ENCODE measurements at places on chromosomes 7 and 10. TPM values are rescaled to one million over a fixed set of nuclear protein-coding genes. Genes with fewer than 3 reads are reported as not detected.

GRCh38 chr10:1086787-1087186 lies 30.6 kb downstream of the WDR37 start:
- DNase-seq: no peak
- H3K36me3 ChIP-seq: peaks cover 28% of the 10 kb centered on the region
- H3K4me3 ChIP-seq: no peak overlapping the region

- DNase-seq: no peak
- no peak overlapping the region for H3K4me3 ChIP-seq
- no peaks in the 10 kb centered on the region for H3K27me3 ChIP-seq
- H3K27ac ChIP-seq: no peak overlapping the region
- no peaks in the 10 kb centered on the region for H3K36me3 ChIP-seq
- H3K4me1 ChIP-seq: no peaks in the 10 kb centered on the region
Observed at GRCh38 chr7:32108651-32109050, 38.4 kb upstream of the PDE1C start.

GRCh38 chr7:159000859-159001435 lies 143.7 kb downstream of the VIPR2 start:
- peaks cover 10% of the 10 kb centered on the region for H3K27me3 ChIP-seq
- no peak for DNase-seq
- no peak overlapping the region for H3K27ac ChIP-seq

GRCh38 chr7:135803143-135803542 lies 54.5 kb upstream of the FAM180A start:
- no peaks in the 10 kb centered on the region for H3K36me3 ChIP-seq
- H3K27ac ChIP-seq: no peak overlapping the region
- H3K27me3 ChIP-seq: no peaks in the 10 kb centered on the region
- no peak overlapping the region for H3K4me3 ChIP-seq
- peaks cover 2% of the 10 kb centered on the region for H3K4me1 ChIP-seq

- H3K27ac ChIP-seq: no peak overlapping the region
- H3K4me3 ChIP-seq: no peak overlapping the region
- peaks cover 9% of the 10 kb centered on the region for H3K4me1 ChIP-seq
- no peaks in the 10 kb centered on the region for H3K36me3 ChIP-seq
- H3K27me3 ChIP-seq: no peaks in the 10 kb centered on the region
Observed at GRCh38 chr10:71605263-71605962, 114.2 kb downstream of the C10orf105 start.

DNA sequence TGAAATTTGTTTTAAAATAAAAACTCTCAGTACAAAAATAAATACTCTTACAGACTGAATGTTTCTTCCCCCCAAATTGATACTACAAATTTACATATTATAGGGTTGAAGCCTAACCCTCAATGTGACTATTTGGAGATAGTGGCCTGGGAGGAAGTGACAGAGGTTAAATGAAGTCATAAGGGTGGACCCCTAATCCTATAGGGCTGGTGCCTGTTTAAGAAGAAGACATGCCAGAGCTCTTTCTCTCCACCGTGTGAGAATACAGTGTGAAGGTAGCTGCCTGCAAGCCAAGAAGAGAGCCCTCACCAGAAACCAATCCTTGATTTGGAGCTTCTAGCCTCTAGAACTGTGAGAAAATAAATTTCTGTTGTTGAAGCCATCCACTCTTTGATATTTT lies 67.6 kb downstream of the MCU start:
- DNase-seq: no peak
- no peaks in the 10 kb centered on the region for H3K36me3 ChIP-seq
- no peak overlapping the region for H3K4me3 ChIP-seq
- no peaks in the 10 kb centered on the region for H3K27me3 ChIP-seq

- no peaks in the 10 kb centered on the region for H3K27me3 ChIP-seq
- DNase-seq: no peak
- no peak overlapping the region for H3K4me3 ChIP-seq
- H3K27ac ChIP-seq: no peak overlapping the region
Observed at GRCh38 chr10:70331486-70332268, 47.9 kb upstream of the NPFFR1 start.

DNA sequence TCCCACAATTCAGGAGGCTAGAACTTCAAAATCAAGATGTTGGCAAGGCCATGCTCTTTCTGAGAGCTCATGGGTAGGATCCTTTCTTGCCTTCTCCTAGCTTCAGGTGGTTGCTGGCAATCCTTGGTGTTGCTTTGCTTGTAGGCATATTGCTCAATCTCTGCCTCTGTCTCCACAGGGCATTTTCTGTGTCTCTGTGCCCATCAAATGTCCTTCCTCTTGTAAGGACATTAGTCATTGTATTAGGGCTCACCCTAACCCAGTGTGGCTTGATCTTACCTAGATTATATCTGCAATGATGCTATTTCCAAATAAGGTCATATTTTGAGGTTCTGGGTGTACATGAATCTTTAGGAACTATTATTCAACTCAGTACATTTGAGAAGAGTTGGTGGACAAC lies 20.1 kb downstream of the BET1 start:
- H3K27ac ChIP-seq: no peak overlapping the region
- no peak for DNase-seq
- H3K36me3 ChIP-seq: no peaks in the 10 kb centered on the region
- H3K4me1 ChIP-seq: peaks cover 3% of the 10 kb centered on the region

GRCh38 chr10:26697922-26698608 lies 564 bp downstream of the PDSS1 start:
- DNase-seq: no peak
- peak overlapping the region; percentile 81 for H3K4me3 ChIP-seq
- H3K27me3 ChIP-seq: no peaks in the 10 kb centered on the region
- H3K36me3 ChIP-seq: no peaks in the 10 kb centered on the region
- no peak overlapping the region for H3K27ac ChIP-seq
- H3K4me1 ChIP-seq: peaks cover 2% of the 10 kb centered on the region

- H3K27me3 ChIP-seq: peaks cover 1% of the 10 kb centered on the region
- no peak overlapping the region for H3K27ac ChIP-seq
- DNase-seq: no peak
Observed at GRCh38 chr7:120981888-120982615, 6.5 kb upstream of the CPED1 start.

GRCh38 chr7:106329408-106329807 lies 44.6 kb upstream of the NAMPT start:
- H3K27ac ChIP-seq: no peak overlapping the region
- H3K36me3 ChIP-seq: no peaks in the 10 kb centered on the region
- no peak for DNase-seq
- H3K4me1 ChIP-seq: no peaks in the 10 kb centered on the region
- no peaks in the 10 kb centered on the region for H3K27me3 ChIP-seq

DNA sequence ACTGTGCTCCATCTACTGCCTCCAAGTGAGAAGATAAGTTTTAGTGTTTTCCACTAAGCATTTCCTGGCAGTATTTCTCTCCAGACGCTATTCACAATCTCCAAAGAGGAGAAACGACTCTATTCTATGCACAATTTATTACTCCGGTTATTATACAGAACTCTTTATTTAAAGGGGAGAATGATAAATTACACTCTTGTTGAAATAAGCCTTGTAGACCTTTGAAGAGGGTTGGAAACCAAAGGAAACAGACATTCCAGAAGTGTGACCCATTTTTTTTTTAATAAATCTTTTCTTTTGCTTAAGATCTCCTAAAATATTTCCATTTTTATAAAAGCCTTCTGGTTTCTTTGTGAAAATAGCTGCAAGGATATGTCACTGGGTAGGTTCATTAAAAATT lies 76.1 kb upstream of the HDAC9 start:
- no peak overlapping the region for H3K4me3 ChIP-seq
- DNase-seq: no peak
- no peaks in the 10 kb centered on the region for H3K36me3 ChIP-seq
- no peak overlapping the region for H3K27ac ChIP-seq
- H3K27me3 ChIP-seq: no peaks in the 10 kb centered on the region

GRCh38 chr7:101021703-101022102 lies 1.8 kb downstream of the MUC17 start:
- DNase-seq: no peak
- no peak overlapping the region for H3K27ac ChIP-seq
- no peaks in the 10 kb centered on the region for H3K36me3 ChIP-seq
- H3K4me1 ChIP-seq: peaks cover 5% of the 10 kb centered on the region
- H3K4me3 ChIP-seq: no peak overlapping the region

DNA sequence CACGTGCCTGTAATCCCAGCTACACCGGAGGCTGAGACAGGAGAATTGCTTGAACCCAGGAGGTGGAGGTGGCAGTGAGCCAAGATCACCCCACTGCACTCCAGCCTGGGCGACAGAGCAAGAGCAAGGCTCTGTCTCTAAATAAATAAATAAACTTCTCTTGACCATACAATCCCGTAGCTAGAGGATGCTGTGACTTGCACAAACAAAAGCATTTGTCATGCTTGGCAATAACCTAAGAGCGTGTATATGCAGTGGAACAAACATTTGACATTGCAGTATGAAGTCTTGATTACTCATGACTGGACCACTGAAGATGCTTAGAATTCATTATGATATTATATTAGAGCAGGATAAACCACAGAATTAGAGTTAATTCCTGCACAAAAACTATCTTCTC lies 1.4 kb upstream of the C7orf57 start:
- H3K27me3 ChIP-seq: peaks cover 31% of the 10 kb centered on the region
- H3K4me3 ChIP-seq: no peak overlapping the region
- H3K36me3 ChIP-seq: no peaks in the 10 kb centered on the region
- DNase-seq: no peak
- no peak overlapping the region for H3K27ac ChIP-seq
- H3K4me1 ChIP-seq: peaks cover 12% of the 10 kb centered on the region

GRCh38 chr10:129811208-129811607 lies 152.9 kb downstream of the EBF3 start:
- no peak overlapping the region for H3K27ac ChIP-seq

GRCh38 chr10:69315610-69316312 lies 37.5 kb downstream of the HK1 start:
- H3K4me3 ChIP-seq: no peak overlapping the region
- DNase-seq: no peak
- H3K36me3 ChIP-seq: no peaks in the 10 kb centered on the region
- H3K27me3 ChIP-seq: no peaks in the 10 kb centered on the region

DNA sequence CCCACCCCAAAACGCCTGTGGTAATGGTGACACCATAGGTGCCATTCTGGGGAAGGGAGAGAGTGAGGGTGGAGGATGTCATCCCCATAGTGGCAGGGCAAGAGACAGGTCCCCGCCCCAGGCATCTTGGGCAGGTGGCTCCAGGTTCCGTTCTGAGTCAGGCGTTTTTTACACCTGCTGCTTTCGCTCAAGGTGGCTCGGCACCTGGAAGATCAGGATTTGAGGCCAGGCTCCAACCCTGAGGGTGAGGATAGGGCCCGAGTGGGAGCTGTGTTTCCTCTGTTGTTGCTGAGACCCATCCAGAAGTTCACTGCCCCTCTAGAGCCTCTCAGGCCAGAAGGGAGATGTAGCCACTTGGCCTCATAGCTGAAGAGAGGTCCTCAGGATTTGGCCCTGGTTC lies 36.6 kb upstream of the DUSP5 start:
- no peak for DNase-seq
- H3K4me1 ChIP-seq: no peaks in the 10 kb centered on the region
- no peak overlapping the region for H3K27ac ChIP-seq
- no peaks in the 10 kb centered on the region for H3K36me3 ChIP-seq
- no peak overlapping the region for H3K4me3 ChIP-seq

- H3K27me3 ChIP-seq: no peaks in the 10 kb centered on the region
- H3K4me3 ChIP-seq: no peak overlapping the region
- H3K4me1 ChIP-seq: no peaks in the 10 kb centered on the region
- H3K36me3 ChIP-seq: no peaks in the 10 kb centered on the region
- DNase-seq: no peak
- no peak overlapping the region for H3K27ac ChIP-seq
Observed at GRCh38 chr7:21967598-21968003, 21.9 kb upstream of the CDCA7L start.

DNA sequence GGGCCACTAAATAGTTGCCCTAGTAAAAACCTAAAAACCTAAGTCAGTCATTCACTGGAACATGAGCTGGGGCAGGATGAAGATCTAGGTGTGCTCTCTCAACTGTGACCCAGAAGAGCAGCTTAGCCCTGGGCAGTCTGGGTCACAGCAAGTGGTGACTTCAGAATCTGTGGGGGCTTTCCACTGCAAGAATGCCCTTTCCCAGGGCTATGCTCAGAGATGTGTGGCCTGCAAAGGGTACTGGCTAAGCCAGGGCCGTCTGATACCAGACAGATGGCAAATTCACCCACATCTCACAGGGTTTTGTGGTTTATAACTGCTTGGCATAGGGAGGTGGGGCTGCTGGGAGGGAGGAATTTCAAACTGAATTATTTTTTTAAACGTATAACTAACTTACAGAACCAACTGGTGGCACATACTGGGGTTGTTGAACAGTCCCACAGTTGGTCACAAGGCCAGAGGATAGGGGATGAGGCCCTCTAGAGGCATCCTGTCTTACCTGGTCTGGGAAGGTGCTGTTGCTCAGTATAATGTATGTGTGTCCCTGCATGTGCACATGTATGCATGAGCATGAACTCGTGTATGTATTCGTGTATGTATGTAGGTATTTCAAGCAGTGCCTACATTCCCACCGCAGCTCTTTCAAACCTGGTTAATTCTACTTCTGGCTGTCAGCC lies 63.2 kb downstream of the PRPF18 start:
- peaks cover 17% of the 10 kb centered on the region for H3K36me3 ChIP-seq
- no peaks in the 10 kb centered on the region for H3K4me1 ChIP-seq
- H3K27me3 ChIP-seq: no peaks in the 10 kb centered on the region

DNA sequence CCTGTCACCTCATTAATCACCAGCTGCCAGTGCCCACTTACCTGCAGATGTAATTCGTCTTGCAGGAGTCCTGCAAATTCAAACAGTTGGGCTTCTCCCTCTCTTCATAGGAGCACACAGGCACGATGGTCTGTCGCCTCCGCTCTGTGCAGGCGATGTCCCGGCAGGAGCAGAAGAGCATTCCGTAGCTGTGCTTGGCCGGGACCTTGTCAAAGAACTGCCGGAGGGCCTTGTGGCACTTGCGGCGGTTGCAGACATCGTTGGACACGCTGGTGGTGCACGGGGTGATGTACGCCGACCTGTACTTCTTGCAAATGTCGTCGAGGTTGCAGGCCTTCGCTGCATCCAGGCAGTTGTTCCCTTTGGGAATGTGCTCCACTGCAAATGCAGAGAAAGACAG lies 147.8 kb downstream of the GFRA1 start:
- no peaks in the 10 kb centered on the region for H3K36me3 ChIP-seq
- H3K4me1 ChIP-seq: peaks cover 10% of the 10 kb centered on the region
- H3K4me3 ChIP-seq: no peak overlapping the region
- peaks cover under 1% of the 10 kb centered on the region for H3K27me3 ChIP-seq

GRCh38 chr10:8463853-8464252 lies 409.4 kb downstream of the GATA3 start:
- no peaks in the 10 kb centered on the region for H3K4me1 ChIP-seq
- H3K36me3 ChIP-seq: no peaks in the 10 kb centered on the region
- no peak overlapping the region for H3K27ac ChIP-seq
- H3K4me3 ChIP-seq: no peak overlapping the region
- no peaks in the 10 kb centered on the region for H3K27me3 ChIP-seq

GRCh38 chr10:85668522-85668921 lies 698.1 kb downstream of the GRID1 start:
- DNase-seq: no peak
- peaks cover 12% of the 10 kb centered on the region for H3K4me1 ChIP-seq
- H3K36me3 ChIP-seq: no peaks in the 10 kb centered on the region
- H3K4me3 ChIP-seq: no peak overlapping the region
- no peak overlapping the region for H3K27ac ChIP-seq

- H3K4me3 ChIP-seq: no peak overlapping the region
- no peaks in the 10 kb centered on the region for H3K4me1 ChIP-seq
- DNase-seq: peak; percentile 68
- H3K27ac ChIP-seq: no peak overlapping the region
- no peaks in the 10 kb centered on the region for H3K36me3 ChIP-seq
Observed at GRCh38 chr10:33115738-33116719, 158.0 kb upstream of the ITGB1 start.

Gene C10orf143
- total RNA-seq: 2.0 TPM

Gene CRHR2
- 0.19 TPM for total RNA-seq

Gene SAMD9
- total RNA-seq: 0.04 TPM

Gene ANK3
- total RNA-seq: 48.9 TPM

Gene SPDYE5
- not detected for total RNA-seq

Gene CALML3
- not detected for total RNA-seq

Gene CDH23
- 1.9 TPM for total RNA-seq

Gene GRID1
- total RNA-seq: 0.15 TPM

Gene BAIAP2L1
- total RNA-seq: 42.0 TPM

All from H1 (cell line).